ENCODE measurements at places on chromosomes 1 and 21.
A peak's percentile ranks its signal among the peaks of the same experiment; 100 is the strongest.

- DNase-seq = no peak
These were observed 287.0 kb downstream of the GPATCH2 start for GRCh38 chr1:217343907-217344306.

GRCh38 chr21:15671188-15671587 is 58.6 kb upstream of the USP25 start:
- no peak for DNase-seq

GRCh38 chr1:118077331-118078045 is 107.5 kb downstream of the SPAG17 start:
- no peak for DNase-seq

GRCh38 chr1:203835476-203835875 is 25.9 kb upstream of the SNRPE start:
- DNase-seq = no peak

DNA sequence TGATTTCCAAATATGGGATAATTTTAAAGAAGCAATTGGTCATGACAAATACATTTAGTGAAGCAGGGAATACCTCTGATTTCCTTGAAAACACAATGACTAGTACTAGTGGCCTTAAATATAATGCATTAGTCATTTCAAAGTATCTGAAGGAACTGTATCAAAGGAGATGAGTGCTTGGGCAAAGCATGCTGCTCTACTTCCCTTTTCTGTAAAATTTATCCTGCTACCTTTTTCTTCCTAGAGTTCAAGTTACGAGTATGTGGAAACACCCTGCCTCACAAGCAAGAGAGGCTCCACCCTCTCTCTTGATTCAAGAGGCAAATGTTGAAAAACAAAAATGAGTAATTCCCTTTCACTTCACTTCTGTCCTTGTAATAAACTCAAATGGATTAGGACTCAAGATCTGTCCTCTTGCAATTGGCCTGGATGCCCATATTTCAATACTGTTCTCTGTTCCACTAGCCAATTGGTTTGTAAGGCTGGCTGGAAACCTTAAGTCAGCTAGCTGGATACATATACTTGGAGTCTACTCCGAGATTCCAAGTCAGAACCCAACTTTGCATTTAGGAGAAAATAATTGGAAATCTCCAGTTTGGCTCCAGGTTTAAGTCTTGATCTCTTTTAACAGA is 92.5 kb downstream of the CDC42BPA start:
- DNase-seq = peak; percentile 19

DNA sequence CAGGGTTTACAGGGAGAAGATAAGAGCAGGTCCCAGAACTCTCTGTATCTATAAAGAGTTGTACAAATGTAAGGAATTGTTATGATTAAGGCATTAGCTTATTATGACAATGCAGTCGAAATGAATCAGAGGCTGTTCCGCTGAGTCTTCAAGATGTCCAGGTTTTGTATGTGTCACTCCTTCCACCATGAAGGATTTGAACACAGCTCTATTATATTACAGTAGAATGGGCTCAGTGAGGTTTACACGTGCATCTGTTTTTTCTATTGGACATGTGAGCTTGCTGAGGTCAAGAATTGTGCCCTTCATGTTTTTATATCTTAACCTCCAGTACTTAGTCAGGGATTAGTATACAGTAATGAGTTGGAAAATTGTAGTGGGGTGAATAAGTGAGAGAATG is 86.3 kb downstream of the MPZL1 start:
- no peak for DNase-seq

DNA sequence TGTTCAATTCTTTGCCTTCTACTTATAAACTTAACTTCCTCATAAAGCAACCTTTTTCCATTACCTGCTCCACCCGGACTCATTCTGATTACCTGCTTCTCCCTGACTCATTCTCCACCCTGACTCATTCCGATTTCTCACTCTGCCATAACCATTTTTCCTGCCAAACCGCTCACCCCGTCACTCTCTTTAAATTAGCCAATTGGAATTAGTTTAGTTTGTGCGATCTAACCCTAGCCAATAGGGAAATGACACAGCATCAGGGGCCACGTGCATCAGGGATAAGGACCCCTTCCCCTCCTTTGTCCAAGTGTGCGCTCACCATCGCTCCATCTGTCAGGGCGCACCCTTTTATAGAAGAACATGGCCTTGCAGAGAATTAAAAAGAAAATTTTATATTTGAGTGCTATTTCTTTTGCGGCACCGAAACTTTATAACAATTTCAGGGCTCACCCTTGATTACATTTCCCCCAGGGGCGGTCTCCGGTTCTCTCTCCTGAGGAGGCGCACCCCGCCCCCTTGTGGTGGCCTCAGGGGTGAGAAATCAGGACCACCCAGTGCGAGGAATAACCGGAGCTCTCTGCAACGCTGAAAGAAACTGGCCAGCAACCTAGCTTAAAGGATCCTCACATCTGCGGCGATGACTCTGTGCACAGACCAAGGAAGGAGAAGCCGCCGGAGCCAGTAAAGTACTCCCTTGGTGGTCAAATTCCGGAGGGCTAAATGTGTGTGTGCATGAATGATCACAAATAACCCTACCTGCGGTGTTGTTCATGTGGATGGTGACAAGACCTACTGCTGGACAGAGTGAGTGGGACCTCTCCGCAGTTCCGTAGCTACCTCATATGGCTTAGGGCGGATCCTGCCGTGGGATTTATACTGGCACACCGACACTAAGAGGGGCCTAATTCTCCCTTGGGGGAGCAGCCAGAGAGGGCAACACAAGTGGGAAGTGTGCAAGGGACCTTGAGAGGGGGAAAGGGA is 30.3 kb upstream of the CBR3 start:
- DNase-seq = no peak

Data from HTR-8/SVneo (cell line).